ENCODE measurements at places on chromosomes 16 and 17.

GRCh38 chr17:40068584-40068916 lies 5.8 kb downstream of the THRA start:
- DNase-seq: no peak

GRCh38 chr16:600781-601180 lies 10.9 kb downstream of the RAB40C start:
- peak; percentile 70 for DNase-seq

- DNase-seq: no peak
Measured at GRCh38 chr16:59048876-59049275, 314.8 kb upstream of the GOT2 start.

- no peak for DNase-seq
Measured at GRCh38 chr17:17822616-17823015, 14.2 kb downstream of the SREBF1 start.

GRCh38 chr17:32493571-32493970 lies 6.8 kb downstream of the CDK5R1 start:
- no peak for DNase-seq

DNA sequence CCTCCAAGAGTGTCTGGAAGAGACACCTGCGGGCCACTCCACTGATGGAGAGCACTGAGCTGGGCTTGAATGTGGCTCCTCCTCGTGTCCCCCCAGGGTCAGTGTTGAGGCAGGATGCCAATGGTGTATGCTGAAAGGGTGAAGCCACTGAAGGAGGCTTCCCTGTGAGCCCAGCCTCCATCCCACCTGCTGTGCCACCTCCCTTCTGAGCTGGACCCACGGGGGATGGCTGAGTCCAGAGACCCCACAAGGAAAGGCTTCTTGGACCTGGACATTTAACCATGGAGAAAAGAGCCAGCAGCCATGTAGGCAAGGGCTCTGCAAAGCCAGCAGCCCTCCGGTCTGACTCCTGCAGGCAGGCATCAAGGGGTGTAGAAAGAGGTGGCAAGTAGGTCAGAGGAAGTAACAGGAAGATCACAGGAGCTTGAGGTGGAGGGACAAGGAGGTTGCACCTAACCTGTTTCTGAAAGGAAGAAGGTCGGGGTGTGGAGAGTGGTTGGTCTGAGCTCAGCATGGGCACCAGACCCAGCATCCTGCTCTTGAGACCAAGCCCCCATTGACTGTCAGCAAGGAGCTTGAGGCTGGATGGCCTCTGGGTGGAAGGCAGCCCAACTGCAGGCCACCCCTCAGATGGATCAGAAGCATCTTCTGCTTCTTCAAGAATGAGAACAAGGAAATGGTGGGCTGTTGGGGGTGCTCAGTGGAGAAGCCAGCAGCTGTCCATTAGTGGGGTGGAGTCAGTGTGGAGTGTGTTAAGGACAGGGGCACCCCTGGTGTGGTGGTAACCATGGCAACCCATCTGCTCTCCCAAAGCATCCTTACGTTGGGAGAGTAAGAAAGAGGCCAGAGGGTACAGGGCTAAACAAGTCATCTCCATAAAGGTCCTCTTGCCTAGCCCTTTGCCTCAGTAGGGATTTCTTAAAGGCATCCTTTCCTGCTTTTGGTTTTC lies 80.7 kb downstream of the PLD6 start:
- peak; percentile 72 for DNase-seq

DNA sequence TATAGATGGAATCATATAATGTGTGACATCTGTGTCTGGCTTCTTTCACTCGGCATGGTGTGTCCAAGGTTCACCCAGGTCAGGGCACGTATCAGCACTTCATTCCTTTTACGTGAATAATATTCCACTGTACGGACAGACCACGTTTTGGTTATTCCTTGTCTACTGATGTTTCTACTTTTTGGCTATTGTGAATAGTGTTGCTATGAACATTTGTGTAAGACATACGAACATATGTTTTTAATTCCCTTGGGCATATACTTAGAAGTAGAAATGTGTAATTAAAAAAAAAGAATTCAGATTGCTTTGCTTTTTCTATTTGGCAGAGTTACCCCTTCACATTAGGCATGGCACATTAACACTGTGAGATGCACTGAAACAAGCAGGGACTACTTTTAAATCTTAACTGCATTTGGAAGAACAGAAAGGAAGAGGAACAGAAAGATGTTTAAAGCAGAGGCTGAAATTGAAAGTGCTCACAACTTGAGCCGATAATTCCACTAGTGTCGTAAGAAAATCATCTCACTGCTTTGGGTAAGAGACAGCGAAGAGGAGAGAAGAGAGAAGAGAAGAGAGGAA lies 105.3 kb downstream of the VPS53 start:
- DNase-seq: peak; percentile 35

- DNase-seq: peak; percentile 11
Measured at GRCh38 chr16:58021661-58022551, 3.6 kb upstream of the MMP15 start.

GRCh38 chr16:83568345-83568744 lies 239.4 kb upstream of the HSBP1 start:
- DNase-seq: no peak

GRCh38 chr16:69941251-69942098 lies 9.7 kb upstream of the CLEC18A start:
- no peak for DNase-seq

- no peak for DNase-seq
Measured at GRCh38 chr16:57549730-57550129, 7.3 kb downstream of the ADGRG5 start.

- DNase-seq: no peak
Measured at GRCh38 chr16:54633943-54634362, 296.7 kb upstream of the IRX5 start.

DNA sequence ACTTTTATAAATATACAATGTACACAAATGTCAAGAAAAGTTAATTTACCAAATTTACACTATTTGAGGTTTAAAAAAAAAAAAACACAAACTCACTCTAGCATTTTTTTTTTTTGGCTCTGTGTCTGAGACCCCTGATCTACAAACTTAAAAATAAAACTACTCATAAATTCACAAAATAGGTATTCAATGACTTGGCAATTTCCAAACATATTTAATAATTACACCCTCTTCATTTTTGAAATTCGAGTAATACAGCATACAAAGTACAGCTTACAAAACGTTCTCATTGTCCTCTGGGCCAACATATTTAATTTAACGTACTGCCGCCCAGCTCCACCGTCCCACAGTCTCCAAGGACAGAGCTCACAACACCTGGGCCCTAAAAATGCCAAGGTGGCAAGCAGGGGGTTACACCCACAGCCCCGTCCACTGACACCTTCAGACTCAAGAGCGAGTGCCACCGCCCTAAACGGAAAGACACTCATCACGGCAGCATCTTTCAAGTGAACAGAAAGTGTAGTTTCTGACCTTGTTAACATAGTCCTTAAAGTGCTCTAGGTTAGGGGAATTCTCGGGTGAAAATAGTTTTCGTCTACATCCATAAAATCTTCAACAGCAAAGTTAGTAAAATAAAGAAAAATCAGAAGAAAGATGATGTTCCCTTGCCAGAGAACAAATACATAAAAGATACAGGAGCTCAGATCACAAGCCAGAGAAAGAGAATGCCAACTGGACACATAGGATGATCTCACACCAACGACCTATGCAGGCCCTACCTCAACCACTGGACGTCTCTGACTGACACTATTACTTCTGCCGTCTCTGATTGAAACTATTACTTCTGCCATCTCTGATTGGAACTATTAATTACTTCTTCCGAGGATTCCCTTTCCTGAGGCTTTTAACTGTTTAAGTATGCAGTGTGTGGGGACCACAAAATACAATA lies 4.2 kb downstream of the ADCY9 start:
- no peak for DNase-seq

DNA sequence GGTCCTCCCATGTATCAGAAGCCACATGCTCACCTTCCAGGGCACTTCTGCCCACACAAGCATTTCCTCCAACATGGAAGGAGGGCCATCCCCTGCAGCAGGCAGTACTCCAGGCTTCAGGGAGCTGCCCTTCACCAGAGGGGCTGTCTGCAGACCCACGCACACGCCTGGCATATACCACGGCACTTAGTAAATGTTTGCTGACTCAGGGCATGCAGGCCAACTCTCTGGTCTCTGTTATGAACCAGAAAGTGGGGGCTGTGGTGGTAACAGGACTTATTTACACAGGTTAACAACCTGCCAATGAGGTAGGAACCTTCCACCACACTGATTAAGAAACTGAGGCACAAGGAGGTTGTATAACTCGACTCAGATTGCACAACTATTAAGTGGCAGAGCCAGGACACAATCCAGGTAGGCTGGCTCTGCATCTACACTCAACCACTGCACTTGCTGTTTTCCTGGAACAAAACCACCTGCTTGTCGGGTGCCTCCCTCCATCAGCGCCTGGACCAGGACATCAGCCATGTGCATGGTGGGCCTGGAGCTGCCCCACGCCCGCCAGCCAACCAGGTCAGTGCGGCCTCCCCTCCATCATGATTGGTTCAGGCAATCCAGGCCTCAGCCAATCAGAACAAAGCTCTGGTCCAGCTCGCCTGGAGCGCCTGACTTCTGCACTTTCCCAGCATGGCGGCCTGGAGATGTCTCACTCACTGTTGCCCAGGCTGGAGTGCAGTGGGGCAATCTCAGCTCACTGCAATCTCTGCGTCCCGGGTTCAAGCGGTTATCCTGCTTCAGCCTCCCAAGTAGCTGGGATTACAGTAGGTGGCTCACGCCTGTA lies 19.2 kb downstream of the ACTG1 start:
- DNase-seq: no peak

- no peak for DNase-seq
Measured at GRCh38 chr17:34683390-34683789, 104.0 kb downstream of the TMEM132E start.

GRCh38 chr16:4322121-4323052 lies 6.5 kb downstream of the GLIS2 start:
- peak; percentile 24 for DNase-seq

DNA sequence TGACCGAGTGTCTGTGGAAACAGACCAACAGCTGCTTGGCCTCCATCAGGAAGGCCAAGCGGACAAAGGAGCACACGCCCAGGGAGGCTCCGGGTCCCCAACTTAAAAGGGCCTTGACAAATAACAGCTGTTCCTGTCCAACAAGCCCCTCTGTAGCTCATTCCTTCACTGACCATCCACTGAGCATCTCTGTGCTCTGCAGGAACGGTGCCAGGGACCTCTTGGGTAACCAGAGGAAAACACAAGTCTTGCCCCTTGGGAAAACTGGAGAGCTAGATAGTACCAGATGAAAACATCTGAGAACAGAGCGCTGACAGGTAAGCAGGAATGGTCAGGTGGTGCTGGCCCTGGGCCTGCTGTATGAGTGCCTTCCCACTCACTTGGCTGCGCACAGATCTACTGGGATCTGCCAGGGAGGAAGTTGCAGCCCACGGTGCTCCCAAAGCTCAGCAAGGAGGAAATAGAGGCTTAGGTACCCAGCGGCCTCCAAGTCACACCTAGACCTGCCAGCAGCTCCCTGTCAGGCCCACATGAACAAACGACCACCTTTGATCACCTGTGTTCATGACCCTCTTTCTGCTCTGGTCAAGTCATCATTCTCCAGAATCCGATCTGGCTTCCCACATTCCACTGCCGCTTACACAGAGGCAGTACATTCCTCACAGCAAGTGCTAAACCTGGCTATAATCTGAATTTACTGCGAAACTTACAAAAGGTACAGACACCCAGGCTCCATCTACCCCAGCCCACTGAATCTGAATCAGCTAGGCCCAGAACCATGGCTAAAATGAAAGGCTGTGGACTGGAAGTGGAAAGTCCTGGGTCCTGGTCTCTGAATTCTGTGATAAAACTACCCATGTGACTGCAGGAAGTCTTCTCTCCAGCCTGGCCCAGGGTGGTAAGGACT lies 12.5 kb downstream of the DCAKD start:
- DNase-seq: no peak

DNA sequence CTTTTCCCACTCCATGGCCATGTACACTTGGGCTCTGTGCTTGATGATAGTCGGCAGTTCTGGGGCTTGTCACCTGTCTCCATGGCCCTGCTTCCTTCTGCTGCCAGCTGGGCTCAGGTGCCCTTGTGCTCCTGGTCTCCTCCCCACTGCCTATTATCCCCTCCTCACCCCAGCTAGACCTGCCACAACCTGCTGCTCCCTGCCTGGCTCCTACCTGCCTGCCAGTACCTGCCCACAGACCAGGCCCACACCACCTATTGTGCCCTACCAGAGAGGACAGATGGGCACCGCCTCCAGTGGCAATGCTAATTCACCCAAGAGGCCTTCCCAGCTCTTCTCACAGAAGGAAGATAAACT lies 538 bp upstream of the RAPGEFL1 start:
- no peak for DNase-seq

- no peak for DNase-seq
Measured at GRCh38 chr17:48068491-48068961, 20.4 kb downstream of the NFE2L1 start.

- no peak for DNase-seq
Measured at GRCh38 chr16:65989861-65990604, 376.5 kb upstream of the CDH5 start.

DNA sequence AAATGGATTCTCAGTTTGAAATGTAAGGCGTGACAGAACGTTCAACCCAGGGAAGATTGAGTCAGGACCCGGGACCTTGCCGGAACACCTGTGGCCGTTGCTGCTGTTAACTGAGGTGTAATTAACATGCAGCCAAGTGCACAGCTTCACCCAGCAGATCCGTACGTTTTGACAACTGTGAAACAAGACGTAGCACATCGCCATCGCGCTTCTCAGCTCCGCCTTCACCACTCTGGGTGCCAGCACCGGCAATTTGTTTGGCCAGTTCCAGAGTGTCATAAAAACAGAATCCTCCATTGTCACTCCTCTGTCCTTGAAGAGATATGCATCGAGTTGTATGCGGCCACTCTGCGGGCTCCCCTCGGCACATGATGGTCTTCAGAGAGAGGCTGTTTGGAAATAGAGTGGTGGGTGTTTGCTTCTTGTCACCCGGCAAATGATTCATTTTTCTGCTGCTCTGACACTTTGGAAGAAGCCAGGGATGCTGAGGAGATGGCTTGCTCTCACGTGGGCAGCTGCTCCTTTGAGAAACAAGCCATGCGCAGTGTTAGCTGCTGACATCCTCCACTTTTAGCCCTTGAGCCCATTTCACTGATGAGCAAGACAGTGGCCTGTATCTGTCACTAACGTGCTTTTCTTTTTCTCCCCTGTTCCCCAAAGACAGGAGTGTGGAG lies 22.6 kb downstream of the NAA60 start:
- no peak for DNase-seq

GRCh38 chr17:47239967-47240651 lies 13.5 kb upstream of the ITGB3 start:
- DNase-seq: peak; percentile 77

- no peak for DNase-seq
Measured at GRCh38 chr17:21278450-21279197, 5.9 kb upstream of the MAP2K3 start.

DNA sequence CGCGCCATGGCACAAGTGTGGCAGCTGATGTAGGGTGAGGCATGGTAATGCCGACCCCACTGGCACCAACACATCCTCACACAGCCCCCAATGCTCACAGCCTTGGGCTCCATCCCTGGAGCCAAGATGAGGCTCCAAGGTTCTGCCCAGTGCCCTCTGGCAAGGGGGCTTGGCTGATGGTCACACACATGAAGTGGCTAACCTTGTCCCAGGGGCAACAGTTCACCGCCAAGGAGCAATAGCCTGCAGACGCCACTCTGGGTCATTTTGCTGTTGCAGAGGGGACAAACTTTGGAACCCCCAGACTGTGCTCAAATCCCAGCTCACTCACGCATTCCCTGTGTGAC lies 26.8 kb downstream of the TNFRSF13B start:
- no peak for DNase-seq

GRCh38 chr16:83247767-83248372 lies 559.9 kb upstream of the HSBP1 start:
- DNase-seq: no peak

- peak; percentile 94 for DNase-seq
Measured at GRCh38 chr17:67376737-67377487, at the start of gene PITPNC1. TSS of gene PITPNC1 (plus strand) at chr17:67377281.

- DNase-seq: no peak
Measured at GRCh38 chr17:40540448-40540847, 24.8 kb downstream of the CCR7 start.

- DNase-seq: no peak
Measured at GRCh38 chr17:48429156-48429555, 858 bp downstream of the SKAP1 start.
